ENCODE measurements at places on chromosomes 11 and 22. TPM values are rescaled to one million over a fixed set of nuclear protein-coding genes. Genes with fewer than 3 reads are reported as not detected.

DNA sequence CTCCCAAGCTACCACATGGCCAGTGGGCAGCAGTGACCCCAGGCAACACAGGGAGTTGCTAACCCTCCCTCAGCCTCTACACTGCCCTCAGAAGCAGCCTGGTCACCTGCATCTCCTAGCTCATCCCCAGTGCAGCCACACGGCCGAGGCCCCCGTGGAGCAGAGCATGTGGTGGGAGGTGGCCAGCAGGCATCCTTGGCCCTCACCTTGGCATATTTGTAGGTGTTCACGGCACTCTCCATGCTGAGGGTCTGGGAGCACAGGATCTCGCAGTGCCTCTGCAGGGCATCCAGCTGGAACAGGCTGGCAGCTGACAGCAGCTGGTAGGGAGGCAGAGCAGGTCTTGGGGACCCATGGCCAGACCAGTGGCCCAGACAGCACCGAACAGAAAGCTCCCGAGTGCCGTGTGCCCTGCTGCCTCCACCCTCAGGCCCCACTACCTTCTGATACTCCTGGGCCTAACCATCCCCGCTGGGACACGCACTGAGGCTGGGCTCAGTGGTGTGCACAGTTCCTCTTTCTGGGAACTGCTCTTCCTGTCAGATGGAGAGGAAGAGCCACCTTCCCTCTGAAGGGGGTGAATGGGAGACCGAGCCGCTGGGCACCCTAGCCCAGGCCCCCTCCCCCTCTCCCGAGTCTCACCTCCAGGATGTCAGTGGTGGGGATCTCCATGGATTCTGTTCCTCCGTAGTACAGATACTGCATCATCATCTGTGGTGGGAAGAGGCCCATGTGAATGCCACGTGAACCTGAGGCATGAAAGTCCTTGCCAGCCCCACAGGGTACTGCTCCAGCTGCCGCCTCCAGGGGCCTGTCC, 48.8 kb downstream of the NAT10 start:
- DNase-seq: peak; percentile 28

DNA sequence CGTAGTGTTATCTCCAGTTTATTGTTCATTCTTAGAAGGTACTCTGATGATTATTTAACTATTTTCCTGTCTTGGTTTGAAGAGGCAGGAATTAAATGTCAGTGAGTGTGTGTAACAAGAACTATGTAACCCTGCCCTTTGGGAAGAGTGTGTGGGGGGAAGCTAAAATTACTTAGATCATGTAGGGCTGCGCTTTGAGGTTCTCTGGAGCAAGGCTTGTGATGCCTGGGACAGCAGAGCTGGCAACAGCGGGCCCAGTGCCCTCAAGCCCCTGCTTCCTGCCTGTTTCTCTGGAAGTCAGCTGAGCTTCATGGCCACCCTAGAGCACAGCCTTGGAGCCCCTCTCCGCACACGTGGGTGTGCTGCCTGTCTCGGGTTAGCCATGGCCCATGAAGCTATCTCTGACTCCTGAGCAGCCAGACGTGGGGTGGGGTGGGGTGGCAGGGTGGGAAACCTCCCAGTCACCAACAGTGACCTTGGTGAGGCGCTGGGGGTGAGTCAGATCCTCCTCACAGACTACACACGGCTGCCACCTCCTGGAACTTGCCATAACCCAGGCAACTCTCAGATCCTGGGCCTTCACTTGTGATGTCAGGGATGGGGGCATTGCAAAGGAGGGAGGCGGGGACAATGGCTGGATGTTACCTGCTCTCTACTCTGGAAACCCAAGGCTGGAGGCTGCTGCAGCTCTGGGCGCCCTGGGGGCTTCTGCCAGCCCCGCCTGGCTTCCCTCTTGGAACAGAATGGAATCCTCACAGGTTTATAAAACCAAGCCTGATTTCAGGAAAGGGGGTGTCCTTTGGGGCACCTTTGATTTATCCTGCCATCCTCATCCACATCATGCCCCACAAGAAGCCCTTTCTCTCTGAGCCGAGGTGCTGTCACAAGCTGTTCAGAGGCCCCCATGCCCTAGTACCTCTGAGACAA, 88.6 kb downstream of the SNX19 start:
- DNase-seq: peak; percentile 65

DNA sequence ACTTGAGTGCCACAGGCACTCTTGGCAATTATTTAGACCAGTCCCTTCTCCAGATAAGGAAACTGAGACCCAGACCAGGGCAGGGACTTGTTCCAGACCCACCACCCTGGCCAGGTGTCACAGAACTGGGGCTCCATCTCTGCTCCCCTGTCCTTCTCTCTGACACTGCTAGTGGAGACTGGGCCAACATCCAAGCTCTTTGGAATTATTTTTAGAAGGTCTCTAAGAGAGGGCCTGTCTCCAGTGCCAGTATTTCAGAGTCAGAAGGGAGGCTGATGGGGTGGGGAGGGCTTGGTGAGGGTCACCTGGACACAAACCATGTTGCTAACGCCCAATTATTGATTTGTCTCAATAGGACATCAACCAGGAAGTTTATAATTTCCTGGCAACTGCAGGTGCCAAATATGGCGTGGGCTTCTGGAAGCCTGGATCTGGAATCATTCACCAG, 32.7 kb downstream of the POLR3H start:
- no peak for DNase-seq

DNA sequence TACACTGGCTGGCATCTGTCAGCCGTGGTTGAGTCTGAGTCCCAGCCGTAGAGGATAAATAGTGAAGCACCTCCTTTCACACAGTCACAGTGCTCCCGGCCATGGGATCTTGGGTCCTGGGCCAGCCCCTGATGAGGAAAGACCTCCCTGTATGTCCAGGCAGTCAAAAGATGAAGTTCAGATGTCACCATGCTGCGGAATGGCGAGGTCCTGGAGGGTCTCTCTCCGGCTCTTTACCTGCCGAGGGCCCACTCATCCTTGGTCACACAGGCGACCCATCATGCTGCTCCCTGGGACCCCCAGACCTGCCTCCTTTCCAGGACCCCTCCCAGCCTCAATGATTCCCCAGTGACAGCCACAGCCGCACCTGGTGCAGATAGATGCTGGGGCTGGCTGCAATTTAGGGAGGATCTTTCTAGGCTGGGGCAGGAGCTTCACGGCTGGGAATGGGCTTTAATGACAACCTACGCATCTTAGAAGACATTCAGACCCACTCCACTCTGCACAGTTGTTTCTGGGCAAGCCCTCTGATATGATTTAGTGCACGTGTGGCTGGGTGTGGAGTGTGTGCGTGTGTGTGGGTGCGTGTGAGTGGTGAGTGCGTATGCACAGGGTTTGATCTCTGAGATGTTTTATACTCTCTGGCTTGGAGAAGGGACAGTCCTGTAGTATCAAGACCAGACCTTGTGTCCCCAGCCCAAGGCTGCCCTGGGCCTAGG, 79.7 kb downstream of the FBLN1 start:
- no peak for DNase-seq

- no peak for DNase-seq
Measured at GRCh38 chr22:35173655-35174054, 83.6 kb upstream of the HMGXB4 start.

DNA sequence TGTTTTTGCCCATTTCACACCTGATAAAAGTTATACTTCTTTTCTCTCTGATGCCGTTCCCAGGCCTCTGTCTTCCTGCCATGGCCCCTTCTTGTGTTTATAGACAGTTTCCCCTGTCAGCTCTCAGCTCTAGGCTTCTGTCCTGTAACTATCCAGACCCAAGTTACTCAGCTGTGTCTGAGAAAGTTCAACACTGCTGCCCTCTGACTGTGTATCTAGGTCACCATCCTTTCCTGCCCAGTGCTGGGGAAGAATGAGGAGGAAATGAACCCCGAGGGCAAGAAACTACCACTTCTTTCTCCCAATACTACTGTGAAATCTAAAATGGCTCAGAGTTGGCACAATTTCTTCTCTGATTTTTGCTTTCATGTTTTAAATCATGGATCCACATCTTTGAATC, 29.6 kb downstream of the SNX19 start:
- DNase-seq: no peak

- no peak for DNase-seq
Measured at GRCh38 chr11:45676522-45677095, 11.2 kb upstream of the CHST1 start.

DNA sequence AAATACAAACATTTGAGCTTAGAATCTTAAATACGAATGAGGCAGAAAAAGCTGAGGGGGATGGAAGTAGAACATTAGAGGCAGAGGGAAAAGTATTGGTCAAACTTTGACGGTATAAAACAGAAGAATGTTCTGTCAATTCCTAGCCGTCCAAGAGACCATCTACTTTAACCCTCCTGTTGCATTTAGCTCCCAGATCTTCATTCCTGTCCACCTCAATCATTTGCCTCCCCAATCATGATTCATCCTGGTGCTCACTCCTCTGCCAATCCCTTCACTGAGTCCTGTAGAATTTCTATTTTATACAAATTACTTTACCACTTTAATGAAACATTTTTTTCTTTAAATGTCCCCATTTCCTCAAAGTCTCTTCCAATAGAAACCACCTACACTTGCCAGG, 28.2 kb downstream of the C2CD3 start:
- DNase-seq: no peak

- no peak for DNase-seq
Measured at GRCh38 chr11:61596542-61596941, 15.7 kb upstream of the SYT7 start.

DNA sequence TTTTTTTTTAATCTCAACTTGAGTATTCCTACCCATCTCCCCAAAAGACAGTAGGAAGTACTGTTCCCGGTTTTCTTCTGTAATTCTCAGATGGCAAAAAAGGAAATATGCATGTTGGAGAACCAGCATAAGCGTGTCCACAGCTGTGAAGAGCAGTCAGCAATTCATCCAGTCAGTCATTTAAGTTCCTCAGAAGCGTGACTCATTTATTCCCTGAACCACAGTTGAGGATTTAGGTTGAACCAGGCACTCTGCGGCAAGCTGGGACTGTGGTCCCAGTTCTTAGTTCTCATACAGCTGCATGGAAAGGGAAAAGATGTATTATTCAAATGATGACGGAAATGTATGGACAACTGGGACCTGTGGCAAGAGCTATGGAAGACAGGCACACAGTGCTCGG, 61.0 kb upstream of the MYO18B start:
- DNase-seq: no peak

DNA sequence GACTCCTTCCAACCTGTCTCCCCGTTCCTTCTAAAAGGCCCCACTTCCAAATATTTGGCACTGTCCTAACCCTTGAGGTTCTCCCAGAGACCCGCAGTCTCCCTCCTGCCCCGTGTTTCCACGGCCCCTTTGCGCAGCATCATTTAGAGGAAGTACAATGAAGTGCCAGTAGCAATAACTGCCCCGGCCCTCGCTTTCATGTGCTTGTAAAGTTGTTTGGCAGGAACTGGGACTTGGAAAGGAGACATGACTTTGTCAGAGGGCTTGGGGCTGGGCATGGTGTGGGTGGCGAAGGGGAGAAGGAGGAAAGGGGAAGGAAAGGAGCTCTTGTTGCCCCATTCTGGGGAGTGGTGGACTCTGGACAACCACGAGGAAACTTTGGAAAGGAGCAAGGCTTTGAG, 2.6 kb downstream of the CD44 start:
- DNase-seq: no peak

- DNase-seq: no peak
Measured at GRCh38 chr22:40157330-40157945, 20.3 kb upstream of the TNRC6B start.

- no peak for DNase-seq
Measured at GRCh38 chr11:13055200-13055599, 46.1 kb downstream of the RASSF10 start.

- DNase-seq: peak; percentile 2
Measured at GRCh38 chr11:104005234-104005855, 31.1 kb upstream of the DDI1 start.

DNA sequence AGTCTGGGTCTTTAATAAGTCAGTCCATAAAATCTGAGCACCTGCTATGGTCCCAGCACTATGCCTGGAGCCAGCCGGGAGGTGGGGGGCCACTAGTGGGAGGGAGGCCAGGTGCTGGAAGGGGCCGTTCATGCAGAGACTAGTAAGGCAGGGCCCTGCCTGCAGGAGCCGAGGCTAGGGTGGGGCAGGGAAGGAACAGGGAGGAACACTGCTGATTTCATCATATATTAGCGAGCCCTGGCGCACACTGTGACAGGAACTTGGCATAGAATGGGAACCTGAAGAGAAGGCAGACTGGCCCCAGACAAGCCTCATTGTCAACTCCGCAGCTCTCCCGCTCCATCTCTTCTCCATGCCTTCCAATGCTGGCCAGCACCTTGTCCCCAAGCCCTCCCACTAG, 7.1 kb downstream of the VSIG10L2 start:
- no peak for DNase-seq

- peak; percentile 79 for DNase-seq
Measured at GRCh38 chr22:41197038-41197972, 7.8 kb upstream of the L3MBTL2 start.

GRCh38 chr22:25668437-25668836, 73.6 kb upstream of the MYO18B start:
- no peak for DNase-seq

- no peak for DNase-seq
Measured at GRCh38 chr11:58776891-58777710, 45.4 kb upstream of the GLYAT start.

- peak; percentile 35 for DNase-seq
Measured at GRCh38 chr11:21933095-21933494, 259.8 kb upstream of the ANO5 start.

DNA sequence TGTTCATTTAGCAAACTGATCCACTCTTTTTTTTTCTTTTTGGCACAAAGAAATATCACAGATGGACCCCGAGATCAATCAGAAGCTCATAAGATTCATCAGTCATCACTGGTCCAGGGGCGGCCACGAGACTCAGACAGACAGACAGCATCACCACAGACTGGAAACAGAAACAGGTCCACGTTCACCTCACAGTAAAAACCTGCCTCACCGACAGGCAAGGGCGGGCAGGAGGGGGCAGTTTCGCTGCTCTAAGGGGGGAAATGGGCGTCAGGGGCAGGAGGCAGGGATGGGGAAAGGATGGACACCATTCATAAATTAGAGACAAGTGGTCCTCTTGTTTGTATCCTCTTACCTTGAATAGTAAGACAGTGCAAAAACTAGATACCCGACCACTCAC, 16.5 kb downstream of the CHST1 start:
- DNase-seq: no peak

GRCh38 chr11:17898782-17899181, 114.1 kb downstream of the SERGEF start:
- peak; percentile 44 for DNase-seq

DNA sequence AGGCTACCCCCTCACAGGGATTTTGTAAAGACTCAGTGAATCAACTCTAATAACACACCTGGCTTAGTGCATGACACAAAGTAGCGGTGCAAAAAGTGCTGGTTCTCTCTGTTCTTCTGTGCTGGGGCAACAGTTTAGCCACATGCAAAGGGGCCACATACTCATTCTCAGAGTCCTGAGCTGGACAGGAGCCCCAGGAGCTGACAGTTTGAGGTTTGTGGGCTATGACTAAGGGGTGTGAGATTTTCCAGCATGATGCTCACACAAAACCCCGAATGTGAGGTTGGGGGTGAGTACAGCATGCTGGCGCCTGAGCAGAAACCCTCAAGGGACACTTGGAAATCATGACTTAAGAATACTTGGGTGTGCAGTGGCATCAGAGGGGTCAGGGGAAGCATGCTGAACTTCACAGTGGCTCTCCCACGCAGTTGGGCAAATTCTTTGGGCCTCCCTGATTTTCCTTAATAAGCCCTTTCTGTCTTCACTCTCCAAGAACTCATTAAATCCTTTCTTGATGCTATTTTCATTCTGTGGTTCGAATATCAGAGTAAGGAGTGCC, 31.0 kb downstream of the TMPRSS5 start:
- no peak for DNase-seq

Gene MYO18B
- not detected for total RNA-seq

Gene SHANK2
- total RNA-seq: 0.21 TPM

Gene HBG2
- 1.4 TPM for total RNA-seq

Gene TPCN2
- 28.7 TPM for total RNA-seq

Gene USP2
- total RNA-seq: 0.37 TPM

Gene KLHDC7B
- 0.11 TPM for total RNA-seq

Gene MOGAT2
- not detected for total RNA-seq

Gene OR51M1
- total RNA-seq: not detected

Gene MUS81
- 19.3 TPM for total RNA-seq

Gene TOMM22
- total RNA-seq: 78.4 TPM

All from SK-MEL-5 (cell line).